Hair follicular keratinocyte (primary cell): ENCODE measurements at places on chromosomes 3 and 15. TPM values are rescaled to one million over a fixed set of nuclear protein-coding genes. Genes with fewer than 3 reads are reported as not detected.

The CSTA gene
- 486 and 754 TPM in 2 replicates for total RNA-seq

The DUOXA2 gene
- total RNA-seq = not detected in 2 replicates

The MGLL gene
- total RNA-seq = 33.5 and 42.6 TPM in 2 replicates

The CFAP20DC gene
- 7.3 and 10.0 TPM in 2 replicates for total RNA-seq

The PP2D1 gene
- total RNA-seq = not detected in 2 replicates

The PRSS50 gene
- total RNA-seq = not detected in 2 replicates

The CCR3 gene
- not detected in 2 replicates for total RNA-seq

The DPPA2 gene
- total RNA-seq = not detected in 2 replicates

The EPHB1 gene
- total RNA-seq = 0.08 TPM in 2 replicates

The ITPKA gene
- 0.62 and 1.8 TPM in 2 replicates for total RNA-seq

The TTC21A gene
- total RNA-seq = 0.55 and 0.57 TPM in 2 replicates

The STRIT1 gene
- not detected in 2 replicates for total RNA-seq

The CFAP100 gene
- total RNA-seq = not detected in 2 replicates

The CHRFAM7A gene
- total RNA-seq = 0.23 and 3.2 TPM in 2 replicates

The ANKRD34C gene
- not detected in 2 replicates for total RNA-seq

The CCK gene
- total RNA-seq = 1.0 and 2.8 TPM in 2 replicates

The ZPLD1 gene
- 0.72 and 4.1 TPM in 2 replicates for total RNA-seq

The PLXNA1 gene
- total RNA-seq = 70.2 and 100 TPM in 2 replicates

The RTP3 gene
- total RNA-seq = not detected in 2 replicates

The MYO5C gene
- 0.31 and 0.46 TPM in 2 replicates for total RNA-seq

The PLA2G4F gene
- total RNA-seq = 0.46 and 1.9 TPM in 2 replicates

The SEMA3B gene
- 3.5 and 8.4 TPM in 2 replicates for total RNA-seq

The DNAH1 gene
- total RNA-seq = 0.27 and 0.86 TPM in 2 replicates

The CHL1 gene
- total RNA-seq = 0.08 and 0.47 TPM in 2 replicates

The MESP1 gene
- total RNA-seq = 0.78 and 0.84 TPM in 2 replicates

The MYZAP gene
- total RNA-seq = 0.15 and 3.4 TPM in 2 replicates

The NOX5 gene
- total RNA-seq = 0.30 and 1.0 TPM in 2 replicates

The SLC12A1 gene
- not detected in 2 replicates for total RNA-seq

The LARP6 gene
- 21.0 and 37.9 TPM in 2 replicates for total RNA-seq

The TBC1D5 gene
- 37.8 and 64.0 TPM in 2 replicates for total RNA-seq

The CPN2 gene
- not detected in 2 replicates for total RNA-seq

The GPD1L gene
- total RNA-seq = 3.7 and 6.2 TPM in 2 replicates

The IQCF5 gene
- not detected in 2 replicates for total RNA-seq

The ROBO2 gene
- total RNA-seq = under 0.01 TPM in 1 of 2 replicates, not detected in the other

The PATL2 gene
- total RNA-seq = not detected in 2 replicates

The SNX22 gene
- not detected in 2 replicates for total RNA-seq

The POMGNT2 gene
- total RNA-seq = 10.5 and 12.7 TPM in 2 replicates

The RFTN1 gene
- total RNA-seq = 43.6 and 45.7 TPM in 2 replicates

The TUSC7 gene
- not detected in 2 replicates for total RNA-seq

The GOLGA6L24 gene
- not detected in 2 replicates for total RNA-seq

The SCG5 gene
- 14.8 and 60.0 TPM in 2 replicates for total RNA-seq

The GSK3B gene
- total RNA-seq = 73.9 and 110 TPM in 2 replicates

The CAND2 gene
- 0.46 and 1.0 TPM in 2 replicates for total RNA-seq

The SLC24A5 gene
- total RNA-seq = not detected in 2 replicates

The GLDN gene
- not detected in 2 replicates for total RNA-seq

The DISP2 gene
- total RNA-seq = 0.94 and 1.4 TPM in 2 replicates

The ZNF774 gene
- 1.7 and 2.9 TPM in 2 replicates for total RNA-seq

The ZDHHC19 gene
- total RNA-seq = not detected in 2 replicates

The GOLGA8G gene
- not detected in 2 replicates for total RNA-seq

The ALDH1A3 gene
- total RNA-seq = 1,053 and 2,778 TPM in 2 replicates

The MYLK gene
- 9.7 and 11.2 TPM in 2 replicates for total RNA-seq

The RPN1 gene
- total RNA-seq = 385 and 409 TPM in 2 replicates

The MYD88 gene
- 24.3 and 24.9 TPM in 2 replicates for total RNA-seq

The ADGRG7 gene
- total RNA-seq = not detected in 2 replicates

The COMMD2 gene
- total RNA-seq = 22.9 and 33.3 TPM in 2 replicates

The FEZF2 gene
- total RNA-seq = not detected in 2 replicates

The PFKFB4 gene
- 10.7 and 12.0 TPM in 2 replicates for total RNA-seq

The FOXB1 gene
- total RNA-seq = not detected in 2 replicates

The AMT gene
- 1.9 TPM in 2 replicates for total RNA-seq

The NISCH gene
- total RNA-seq = 24.4 and 36.2 TPM in 2 replicates
